ENCODE measurements at places on chromosomes 3 and 15.

DNA sequence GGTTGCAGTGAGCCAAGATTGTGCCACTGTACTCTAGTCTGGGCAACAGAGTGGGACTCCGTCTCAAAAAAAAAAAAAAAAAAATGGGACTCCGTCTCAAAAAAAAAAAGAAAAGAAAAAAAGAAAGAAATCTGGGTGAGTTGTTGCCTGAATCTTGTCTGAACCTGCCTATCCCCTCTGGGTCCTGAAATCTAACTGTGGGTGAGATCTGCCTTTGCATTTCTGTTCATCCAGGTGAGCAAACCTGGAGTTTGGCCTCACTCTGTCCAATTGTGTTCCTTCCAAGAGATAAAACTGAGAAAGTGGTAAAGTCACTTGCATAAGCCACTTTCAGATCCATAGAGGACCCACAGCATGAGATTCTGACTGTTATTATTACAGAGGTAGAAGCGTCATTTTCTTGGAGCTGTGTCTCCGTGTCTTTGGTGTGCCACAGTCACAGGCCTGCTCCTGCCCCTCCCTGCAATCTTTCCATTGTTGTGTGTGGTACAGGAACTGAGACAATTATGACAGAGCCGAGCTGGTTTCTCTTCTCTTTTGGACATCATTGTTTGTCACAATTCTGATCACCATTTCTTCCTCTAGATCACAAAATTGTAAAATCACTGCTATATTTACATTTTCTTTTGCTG lies 235.9 kb downstream of the LPP start:
- DNase-seq: no peak

- DNase-seq: no peak
Observed at GRCh38 chr3:124057420-124057819, 65.5 kb upstream of the ROPN1 start.

- no peak for DNase-seq
Observed at GRCh38 chr3:59538753-59539432, 489.1 kb upstream of the CFAP20DC start.

- no peak for DNase-seq
Observed at GRCh38 chr3:161388855-161389254, 17.5 kb upstream of the SPTSSB start.

- no peak for DNase-seq
Observed at GRCh38 chr3:106829206-106829605, 548.0 kb upstream of the CCDC54 start.

DNA sequence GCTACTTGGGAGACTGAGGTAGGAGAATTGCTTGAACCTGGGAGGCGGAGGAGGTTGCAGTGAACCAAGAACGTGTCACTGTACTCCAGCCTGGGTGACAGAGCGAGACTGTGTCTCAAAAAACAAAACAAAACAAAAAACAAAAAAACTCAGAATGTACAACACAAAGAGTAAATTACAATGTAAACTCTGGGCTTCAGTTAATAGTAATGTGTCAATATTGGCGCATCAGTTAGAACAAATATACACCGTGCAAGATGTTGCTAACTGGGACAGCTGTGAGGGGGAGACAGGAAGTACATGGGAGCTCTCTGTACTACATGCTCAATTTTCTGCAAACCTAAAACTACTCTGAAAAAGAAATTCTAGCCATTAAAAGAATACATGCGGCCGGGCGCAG lies 23.5 kb upstream of the TRPM1 start:
- no peak for DNase-seq

GRCh38 chr3:132135628-132136333 lies 101.0 kb upstream of the CPNE4 start:
- DNase-seq: no peak

GRCh38 chr15:39597751-39598185 lies 16.9 kb downstream of the THBS1 start:
- DNase-seq: no peak

GRCh38 chr15:48622237-48622636 lies 23.3 kb downstream of the FBN1 start:
- no peak for DNase-seq

DNA sequence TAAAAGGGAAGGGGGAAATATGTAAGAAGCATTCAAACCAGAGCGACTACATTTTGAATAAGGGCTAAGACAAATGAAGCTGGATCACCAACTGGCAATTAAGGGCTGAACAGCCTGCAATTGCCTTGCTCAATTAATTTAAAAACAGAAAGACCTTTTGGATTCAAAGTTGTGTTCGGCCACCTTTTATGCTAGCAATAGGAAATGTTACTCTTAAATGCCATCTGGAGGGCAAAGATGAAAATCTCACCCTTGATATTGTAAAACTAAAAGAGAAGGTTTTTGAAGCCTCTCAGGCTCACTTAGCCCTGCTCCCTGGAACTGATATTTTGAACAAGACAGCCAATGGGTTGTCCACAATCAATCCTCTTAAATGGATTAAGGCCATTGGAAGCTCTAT lies 44.2 kb downstream of the ACAD9 start:
- no peak for DNase-seq

- DNase-seq: no peak
Observed at GRCh38 chr3:30538791-30539190, 67.6 kb upstream of the TGFBR2 start.

- no peak for DNase-seq
Observed at GRCh38 chr3:197234947-197235914, 63.2 kb downstream of the DLG1 start.

All from renal pelvis (tissue), 12 donors.